ENCODE measurements at places on chromosomes 4 and X.

DNA sequence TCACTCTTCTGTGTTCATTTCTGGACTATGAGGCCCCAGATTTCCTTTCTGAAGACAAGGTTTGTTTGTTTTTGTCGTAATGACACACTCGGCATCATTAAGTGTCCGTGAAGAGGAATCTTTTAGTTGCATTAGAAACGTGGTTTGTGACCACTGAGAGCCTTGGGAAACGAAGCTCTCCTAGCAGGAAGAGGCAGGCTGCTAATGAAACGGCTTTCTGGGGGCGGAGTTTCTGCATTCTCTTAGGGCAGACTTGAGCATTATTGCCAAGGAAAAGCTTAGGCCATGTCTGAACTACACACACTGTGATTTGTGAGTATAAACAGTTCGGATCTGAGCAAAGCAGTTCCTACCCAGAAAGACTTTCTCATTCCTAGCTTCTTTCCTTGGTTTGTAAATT is 64.0 kb downstream of the SOX3 start:
- no peak for DNase-seq

- DNase-seq, result no peak
Measured at GRCh38 chrX:37594755-37595382, 23.4 kb downstream of the LANCL3 start.

- DNase-seq, result no peak
Measured at GRCh38 chrX:16953606-16954211, 7.3 kb downstream of the REPS2 start.

DNA sequence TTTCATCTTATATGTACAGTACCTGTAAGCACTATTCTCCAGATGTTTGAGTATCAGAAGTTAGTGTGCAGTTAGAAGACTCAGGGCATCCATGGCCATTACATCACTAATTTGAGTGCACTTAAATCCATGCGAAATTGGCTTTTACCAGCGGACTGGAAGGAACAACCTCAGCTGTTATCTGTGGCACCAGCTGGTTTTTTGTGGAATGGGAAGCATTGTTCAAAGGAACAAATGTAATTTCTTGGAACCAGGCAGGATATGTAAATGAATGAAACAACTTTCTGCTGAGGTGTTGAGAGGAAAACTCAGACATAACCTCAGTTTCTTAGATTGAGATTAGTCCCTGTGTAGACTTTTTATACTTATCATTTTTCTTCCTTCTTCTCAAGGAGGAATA is 60.2 kb downstream of the PDGFRA start:
- DNase-seq, result no peak

DNA sequence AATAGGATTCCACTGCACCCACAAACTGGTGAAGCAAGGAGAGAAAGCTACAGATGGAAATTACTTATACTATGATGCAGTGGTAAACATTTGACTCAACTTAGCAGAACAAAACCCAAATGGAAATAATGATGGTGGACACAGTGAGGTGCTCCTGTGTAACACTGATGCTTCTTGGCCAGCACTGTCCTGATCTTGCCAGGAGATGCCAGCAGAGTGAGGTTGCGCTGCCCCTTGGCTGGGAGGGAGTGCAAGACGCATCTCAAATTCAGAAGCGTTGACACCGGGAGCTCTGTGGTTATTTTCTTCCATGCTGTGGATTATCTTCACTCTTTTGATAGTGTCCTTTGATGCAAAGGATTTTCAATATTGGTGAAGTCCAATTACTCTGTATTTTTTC is 22.0 kb upstream of the ARSH start:
- no peak for DNase-seq

DNA sequence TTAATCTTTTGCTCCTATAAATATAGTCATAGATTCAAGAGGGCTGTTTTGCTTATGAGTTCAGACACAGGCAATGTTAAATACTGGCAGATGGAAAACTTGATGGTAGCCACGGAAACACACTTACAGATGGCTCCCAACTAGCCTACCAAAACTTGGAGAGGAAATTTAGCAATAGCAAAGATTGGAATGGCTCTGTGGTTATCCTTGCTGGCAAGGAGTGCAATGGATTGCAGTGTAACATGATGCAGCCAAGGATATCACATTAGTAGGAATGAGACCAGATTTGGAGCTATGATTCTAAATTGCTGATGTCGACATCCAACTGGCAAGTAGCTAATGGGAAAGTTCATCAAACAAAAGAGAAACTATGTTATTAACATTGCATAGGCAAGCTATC is 791.0 kb upstream of the DIAPH2 start:
- DNase-seq, result no peak

DNA sequence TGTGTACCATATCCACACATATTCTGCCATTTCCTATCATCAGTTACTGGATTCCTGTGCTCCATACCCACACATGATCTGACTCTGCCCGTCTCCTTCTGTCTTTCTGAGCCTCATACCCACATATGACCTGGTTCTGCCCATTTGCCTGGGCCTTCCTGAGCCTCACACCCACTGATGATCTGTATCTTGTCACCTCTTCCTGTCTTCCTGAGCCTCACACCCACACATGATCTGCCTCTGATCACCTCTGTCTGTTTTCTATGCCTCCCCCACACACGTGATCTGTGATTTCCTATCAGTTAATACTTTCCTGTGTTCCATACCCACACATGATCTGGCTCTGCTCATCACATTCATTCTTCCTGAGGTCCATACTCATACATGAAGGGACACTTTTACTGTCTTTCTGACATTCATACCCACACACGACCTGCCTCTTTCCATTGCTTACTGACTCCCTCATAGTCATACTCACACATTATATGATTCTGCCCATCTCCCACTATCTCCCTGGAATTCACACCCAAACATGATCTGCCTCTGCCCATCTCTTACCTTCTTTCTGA is 32.5 kb downstream of the SCML1 start:
- no peak for DNase-seq

GRCh38 chr4:8860096-8860891 is 11.3 kb downstream of the HMX1 start:
- no peak for DNase-seq

DNA sequence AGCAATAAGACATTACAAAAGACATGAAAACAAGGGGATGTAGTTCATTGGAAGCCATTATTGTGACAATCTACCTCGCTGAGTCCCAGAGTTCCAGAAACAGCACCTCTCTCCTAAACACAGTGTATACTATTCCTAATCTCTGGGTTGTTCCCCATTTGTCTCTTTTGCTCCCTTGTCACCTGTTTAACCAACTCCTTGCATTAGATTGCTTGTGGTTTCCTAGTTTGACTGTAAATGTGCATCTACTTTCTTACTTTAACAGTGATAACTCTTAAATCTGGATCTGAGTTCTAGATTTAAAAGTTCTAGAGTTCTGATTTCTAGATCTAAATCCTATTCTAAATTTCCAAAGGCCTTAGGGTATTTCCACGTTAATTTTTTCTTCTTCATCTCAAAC is 71.6 kb upstream of the TET2 start:
- no peak for DNase-seq

DNA sequence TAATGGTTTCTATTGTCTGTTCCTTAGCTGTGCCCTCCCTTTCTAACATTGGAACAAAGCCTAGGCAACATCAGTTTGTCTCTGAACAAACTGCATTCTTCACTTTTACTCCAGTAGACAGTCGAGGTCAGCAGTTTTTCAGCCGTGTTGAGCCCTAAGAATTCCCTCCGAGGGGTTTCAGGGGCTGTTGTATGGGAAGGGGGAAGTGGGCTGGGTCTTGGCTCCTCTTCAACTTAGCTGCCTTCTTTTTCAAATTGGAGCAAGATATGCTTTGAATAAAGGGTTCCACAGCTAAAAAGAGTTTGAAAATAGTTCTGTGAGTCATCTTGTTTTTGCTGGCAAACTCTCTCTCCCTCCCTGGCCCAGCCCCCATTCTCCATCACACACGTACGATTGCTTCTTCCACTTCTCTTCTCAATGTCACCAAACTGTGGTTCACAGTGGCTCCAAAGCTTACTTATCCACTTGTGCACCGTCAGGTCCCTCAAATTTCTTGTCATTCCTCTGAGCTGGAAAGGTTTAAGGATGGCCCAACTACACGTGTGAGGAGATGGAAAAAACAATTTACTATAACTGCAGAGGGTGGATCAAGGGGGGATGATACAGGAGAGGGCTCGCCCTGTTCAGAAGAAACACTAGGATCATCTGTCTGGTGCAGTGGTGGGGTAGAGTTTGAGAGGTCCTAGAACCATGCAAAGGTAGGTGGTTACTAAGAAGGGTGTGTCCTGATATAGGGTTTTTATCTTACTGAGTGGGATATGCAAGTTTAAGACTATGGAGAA is 9.2 kb upstream of the MAML3 start:
- DNase-seq, result no peak

DNA sequence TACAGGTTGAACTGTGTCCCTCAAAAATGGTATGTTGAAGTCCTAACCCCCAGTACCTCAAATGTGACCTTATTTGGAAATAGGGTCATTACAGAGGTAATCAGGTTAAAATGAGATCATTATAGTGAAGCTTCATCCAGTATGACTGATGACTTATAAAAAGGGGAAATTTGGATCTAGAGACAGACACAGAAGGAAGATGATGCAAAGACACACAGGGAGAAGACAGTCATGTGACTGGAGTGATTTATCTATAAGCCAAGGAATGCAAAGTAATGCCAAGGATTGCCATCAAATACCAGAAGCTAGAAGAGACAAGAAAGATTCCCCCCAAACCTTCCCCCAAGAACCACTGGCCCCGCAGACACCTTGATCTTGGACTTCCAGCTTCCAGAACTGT is 155.2 kb downstream of the RBMX2 start:
- no peak for DNase-seq

DNA sequence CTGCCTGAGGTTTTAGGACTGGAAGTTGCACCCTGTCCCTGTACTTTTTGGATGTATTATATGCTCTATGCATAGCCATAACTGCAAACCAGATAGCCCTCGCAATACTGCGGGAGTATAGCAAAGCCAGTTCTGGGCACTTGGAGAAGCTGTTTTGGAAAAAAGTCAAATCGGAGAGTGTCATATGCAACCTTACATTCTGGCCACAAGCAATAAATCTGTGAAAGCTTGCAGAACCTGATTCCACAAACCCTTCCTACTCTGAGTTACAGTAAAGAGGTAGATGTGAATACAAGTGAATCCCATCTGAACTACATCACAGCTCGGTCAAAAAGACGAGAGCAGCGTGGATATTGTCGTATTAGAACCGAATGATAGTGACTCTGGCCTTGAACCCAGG is 10.3 kb downstream of the HELT start:
- DNase-seq, result no peak

DNA sequence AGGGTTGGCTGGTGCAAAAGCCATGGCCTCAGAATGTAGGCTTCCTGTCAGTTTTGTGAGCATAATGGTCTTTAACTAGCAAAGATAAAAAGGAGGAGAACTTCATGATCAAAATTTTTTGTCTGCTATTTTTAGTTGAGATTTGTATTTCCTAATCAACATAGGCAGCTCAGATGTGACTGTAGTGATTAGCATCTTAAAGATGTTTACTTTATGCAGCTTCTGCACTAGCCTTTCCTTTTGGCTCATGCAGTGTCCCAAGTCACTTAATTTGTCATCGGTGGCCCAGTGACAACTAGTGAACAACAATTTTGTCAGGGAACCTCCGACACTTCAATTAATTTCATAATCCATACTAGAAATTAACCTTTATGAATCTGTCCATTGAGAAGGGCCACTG is 109.8 kb downstream of the CEP135 start:
- no peak for DNase-seq

Measured in occipital lobe (tissue), 3 donors.